ENCODE measurements at places on chromosomes 6 and 20.

- DNase-seq: no peak
These were observed 48.9 kb downstream of the EBF4 start for GRCh38 chr20:2741463-2741862.

DNA sequence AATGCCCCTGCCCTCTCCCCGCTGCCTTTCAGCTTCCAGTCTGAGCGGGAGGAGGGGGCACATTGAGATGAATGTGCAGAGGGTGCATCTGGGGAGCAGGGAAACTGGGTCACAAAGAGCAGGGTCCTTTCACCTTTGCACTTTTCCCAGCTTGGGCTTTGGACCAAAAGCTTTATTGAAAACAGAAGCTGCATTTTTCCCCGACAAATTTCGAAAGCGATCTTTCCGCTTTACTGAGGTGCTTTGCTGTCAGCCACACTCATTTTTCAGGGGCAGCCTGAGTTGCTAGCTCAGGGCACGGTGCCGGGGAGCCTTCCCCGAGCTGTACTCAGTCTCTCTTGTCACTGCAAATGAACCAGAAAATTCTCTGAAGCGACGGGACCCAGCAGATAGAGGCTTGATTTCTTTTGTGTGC is 283.7 kb upstream of the SOX4 start:
- DNase-seq: no peak

- no peak for DNase-seq
These were observed 290.5 kb downstream of the SLC35F1 start for GRCh38 chr6:118197539-118197938.

- DNase-seq: no peak
These were observed 433.8 kb upstream of the NRSN1 start for GRCh38 chr6:23692184-23692583.

DNA sequence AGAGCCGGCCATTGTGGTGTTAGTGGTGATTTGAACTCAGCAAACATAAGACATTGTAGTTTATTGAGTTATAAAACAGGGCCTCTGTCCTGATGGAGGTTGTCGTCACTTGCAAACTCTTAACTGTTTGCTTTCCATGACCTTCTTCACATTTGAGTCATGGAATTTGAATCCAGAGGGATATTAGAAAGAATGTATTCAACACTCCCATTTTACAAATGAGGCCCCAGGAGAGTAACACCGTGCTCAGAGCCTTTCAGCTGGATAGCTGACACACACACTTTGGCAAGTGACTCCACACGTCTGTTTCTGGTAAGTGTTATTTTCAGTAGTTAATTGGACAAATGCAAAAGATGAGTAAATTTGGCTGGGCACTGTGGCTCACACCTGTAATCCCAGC is 72.4 kb upstream of the XRN2 start:
- DNase-seq: no peak

Measured in ELR (cell line).